A549 treated with ZK216348 at 1 μM for 4 hours (cell line): ENCODE measurements at places on chromosomes 12 and 14. TPM values are rescaled to one million over a fixed set of nuclear protein-coding genes. Genes with fewer than 3 reads are reported as not detected.

Gene FAM222A
- 3.5 to 6.9 TPM (median 5.2 TPM) in 5 replicates for total RNA-seq

Gene TPPP2
- not detected in 5 replicates for total RNA-seq

Gene UBE3B
- 12.5 to 15.5 TPM (median 15.2 TPM) in 5 replicates for total RNA-seq

Gene TNFRSF1A
- total RNA-seq: 398 to 545 TPM (median 486 TPM) in 5 replicates

Gene KSR2
- total RNA-seq: 0.43 to 0.63 TPM (median 0.58 TPM) in 5 replicates

Gene TSPAN9
- total RNA-seq: 23.0 to 50.7 TPM (median 43.2 TPM) in 5 replicates

Gene ARHGEF40
- total RNA-seq: 6.5 to 13.7 TPM (median 10.8 TPM) in 5 replicates

Gene ARMH4
- 0.53 to 1.1 TPM (median 0.62 TPM) in 5 replicates for total RNA-seq

Gene EMP1
- total RNA-seq: 123 to 176 TPM (median 156 TPM) in 5 replicates

Gene BATF
- total RNA-seq: not detected in 5 replicates

Gene TMTC1
- 0.04 to 0.23 TPM (median 0.06 TPM) in 4 of 5 replicates, not detected in the other for total RNA-seq

Gene DBX2
- total RNA-seq: not detected in 5 replicates

Gene KLRC2
- total RNA-seq: 0.85 to 2.1 TPM (median 1.4 TPM) in 5 replicates

Gene FZD10
- not detected in 5 replicates for total RNA-seq
